ENCODE measurements at places on chromosomes 12 and 14.
A peak's percentile ranks its signal among the peaks of the same experiment; 100 is the strongest.

GRCh38 chr12:52945389-52946232 is 3.3 kb upstream of the KRT18 start:
- DNase-seq, result peak; percentile 48

DNA sequence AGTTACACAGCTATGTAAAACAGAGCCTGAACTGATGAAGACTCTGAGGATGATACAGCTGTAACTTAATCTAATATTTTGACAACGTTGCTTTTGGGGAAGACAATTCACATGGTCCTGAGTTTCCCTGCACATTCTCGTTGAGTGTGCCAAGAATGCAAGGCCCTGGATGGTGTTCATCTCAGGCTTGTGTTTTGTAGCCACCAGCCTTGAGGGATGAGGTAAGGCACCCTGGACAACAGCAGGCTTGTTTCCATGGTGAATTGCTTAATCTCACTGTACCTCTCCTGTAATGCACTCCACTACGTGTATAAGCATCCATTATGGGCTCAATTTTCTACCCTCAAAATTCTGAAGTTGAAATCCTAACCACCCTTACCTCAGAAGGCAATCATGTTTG is 2.1 kb downstream of the CATSPERB start:
- DNase-seq, result no peak

DNA sequence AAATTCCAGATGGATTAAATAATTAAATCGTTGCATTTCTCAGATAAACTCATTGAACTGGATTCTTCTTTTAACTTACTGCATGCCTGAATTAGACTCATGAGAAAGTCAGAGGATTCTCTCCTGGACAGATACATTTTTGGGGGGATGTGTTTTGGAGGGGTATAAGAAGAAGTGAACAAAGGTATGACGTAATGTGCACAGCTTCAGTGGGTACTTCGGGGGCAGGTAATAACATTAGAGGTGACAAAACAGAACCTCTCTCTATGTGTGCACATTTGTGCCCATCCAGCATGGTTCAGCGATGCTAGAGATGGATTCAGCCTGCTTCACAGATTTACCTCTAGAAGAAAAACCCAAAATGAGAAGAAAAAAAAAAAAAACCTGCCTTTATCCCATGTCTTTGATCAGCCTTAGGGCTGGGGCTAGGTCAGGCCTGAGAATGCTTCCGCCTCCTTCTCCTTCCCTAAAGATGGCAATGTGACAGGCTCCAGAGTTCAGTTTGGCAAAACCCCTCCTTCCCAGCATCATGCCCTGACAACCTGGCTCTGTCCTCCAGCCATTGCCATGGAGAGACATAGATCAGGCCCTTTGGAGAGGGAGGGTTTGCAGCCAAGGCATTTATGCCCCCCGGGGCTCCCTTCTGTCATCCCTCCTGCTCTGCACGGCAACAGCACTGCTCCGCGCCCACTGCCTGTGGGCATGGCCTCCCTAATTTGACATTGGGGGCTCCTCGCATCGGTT is 166.7 kb downstream of the KCNA5 start:
- DNase-seq, result no peak

DNA sequence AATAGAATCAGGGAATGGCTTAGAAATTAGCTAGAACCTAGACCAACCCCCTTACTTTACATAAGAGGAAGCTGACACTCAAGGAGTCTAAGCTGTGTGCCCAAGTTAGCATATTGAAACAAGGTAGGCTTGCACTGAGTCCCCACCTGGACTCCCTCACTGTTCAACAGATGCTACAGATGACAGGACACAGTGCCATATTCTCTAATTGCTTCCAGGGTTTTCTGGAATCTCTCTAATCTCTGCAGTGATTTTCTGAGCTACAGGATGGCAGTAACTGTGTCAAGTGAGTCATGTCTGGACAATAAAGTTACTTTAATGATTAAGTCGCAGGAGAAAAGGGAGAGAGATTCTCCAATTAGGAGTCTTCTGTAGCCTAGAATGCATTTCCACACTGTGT is 35.8 kb downstream of the AKAP6 start:
- no peak for DNase-seq

DNA sequence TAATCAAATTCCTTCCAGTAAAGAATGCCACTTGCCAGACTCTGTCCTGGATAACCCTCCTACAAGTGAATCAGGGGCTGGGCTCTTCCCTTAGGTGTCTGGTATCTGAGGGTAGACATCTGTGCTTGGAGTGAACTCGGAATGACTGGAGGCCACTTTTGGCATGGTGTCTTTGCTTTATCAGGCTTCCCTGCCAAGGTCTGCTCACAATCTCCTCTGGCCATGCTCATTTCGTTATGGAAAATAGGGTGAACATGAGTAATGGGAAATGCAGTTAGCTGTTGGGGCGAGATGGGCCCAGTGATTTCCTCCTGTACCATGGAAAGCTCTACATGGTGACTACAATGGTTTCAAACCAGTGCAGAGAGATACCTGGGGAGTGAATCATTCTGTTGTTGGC is 212.9 kb downstream of the NRXN3 start:
- DNase-seq, result peak; percentile 19

DNA sequence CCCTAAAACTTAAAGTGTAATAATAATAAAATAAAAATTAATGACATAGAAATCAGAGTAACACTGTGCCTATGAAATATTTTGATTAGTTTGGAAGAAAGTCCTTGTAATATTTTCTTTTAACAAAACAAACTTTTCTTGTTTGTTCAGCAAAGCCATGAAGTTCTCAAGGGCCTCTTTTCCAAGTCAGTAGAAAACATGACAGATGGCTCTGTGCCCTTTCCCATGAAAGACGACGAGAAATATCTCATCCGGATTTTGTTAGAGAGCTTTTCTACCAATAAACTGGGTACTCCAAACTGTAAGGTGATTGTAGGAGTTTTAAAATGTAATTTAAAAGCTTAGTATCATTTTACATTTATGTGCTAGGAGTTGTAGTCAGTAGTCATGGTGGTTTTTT is 54.5 kb upstream of the ASPG start:
- DNase-seq, result no peak

DNA sequence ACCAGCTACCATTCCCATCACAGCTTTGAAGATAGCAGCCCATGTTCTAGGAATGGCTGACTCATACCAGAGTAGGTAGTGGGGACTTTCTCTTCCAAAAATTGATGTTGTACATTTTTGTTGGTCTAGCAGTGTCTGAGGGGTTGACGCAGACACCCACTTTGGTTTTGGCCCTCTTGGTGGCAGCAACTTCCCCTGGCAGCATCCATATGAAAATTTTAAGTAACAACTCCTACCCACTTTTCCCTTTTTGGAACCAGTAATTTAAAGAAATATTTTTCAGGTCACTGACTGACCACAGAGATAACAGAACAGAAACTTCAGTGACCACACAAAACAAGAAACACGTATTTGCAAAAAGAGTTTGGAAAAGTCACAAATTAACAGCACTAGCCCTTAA is 162.0 kb upstream of the TMCC3 start:
- DNase-seq, result no peak

DNA sequence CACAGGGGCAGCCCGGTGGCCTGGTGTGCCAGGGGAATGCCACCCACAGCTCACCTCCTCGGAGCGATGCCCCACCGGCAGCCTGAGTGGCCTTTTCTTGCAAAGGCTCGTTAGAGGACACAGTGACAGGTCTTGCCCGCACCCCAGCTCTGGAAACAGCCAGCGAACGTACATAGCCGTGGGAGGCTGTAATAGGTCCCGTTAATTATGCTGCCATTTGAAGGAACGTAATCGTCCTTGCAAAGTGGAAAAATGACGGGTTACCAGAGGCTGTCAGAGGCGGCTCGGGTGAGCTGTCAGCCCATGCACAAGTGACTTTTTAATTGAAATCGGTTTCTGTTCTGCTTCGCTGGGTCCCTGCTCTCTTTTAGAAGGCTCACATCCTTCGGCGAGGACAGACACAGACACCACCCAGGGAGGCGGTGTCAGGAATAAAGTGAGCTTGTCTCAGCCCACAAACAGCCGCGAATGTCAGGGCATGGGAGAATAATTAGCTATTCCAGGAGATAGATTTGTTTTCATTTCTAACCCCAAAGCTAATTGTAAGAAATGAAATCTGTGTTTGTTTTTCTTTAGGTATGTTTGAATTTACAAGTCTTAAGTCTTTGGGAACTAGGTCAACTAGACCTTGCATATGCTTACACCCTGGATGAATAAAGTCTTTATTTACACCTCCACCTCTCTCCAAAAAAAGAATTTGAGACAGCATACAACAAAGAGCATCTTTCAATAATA is 77.2 kb upstream of the RFLNA start:
- DNase-seq, result no peak

DNA sequence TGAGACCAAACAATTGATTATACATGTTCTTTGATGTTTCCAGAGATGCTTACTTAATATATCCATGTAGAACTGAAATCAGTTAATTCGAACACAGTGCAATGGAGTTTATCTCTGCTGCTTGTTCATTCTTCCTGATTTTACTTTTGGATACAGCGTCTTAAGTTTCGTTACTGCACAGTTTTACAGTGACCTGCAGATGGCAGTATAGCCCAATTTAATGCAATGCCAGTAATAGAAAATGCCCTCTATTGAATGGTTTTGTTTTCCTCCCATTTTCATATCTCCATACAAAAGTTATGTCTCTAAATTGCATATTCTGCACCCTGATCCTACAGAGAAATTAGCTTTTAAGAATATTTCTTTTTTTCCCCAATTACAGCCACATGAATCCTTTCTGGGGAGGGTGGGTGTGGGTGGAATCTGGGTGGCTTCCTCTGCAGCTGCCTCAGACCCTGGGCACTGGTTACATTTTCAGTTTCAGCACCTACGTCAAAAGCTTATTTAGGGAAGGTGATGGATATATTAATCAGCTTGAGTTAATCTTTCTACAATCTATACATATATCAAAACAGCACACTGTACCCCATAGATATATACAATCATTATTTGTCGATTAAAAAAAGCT is 101.1 kb upstream of the DCD start:
- peak; percentile 56 for DNase-seq

- peak; percentile 88 for DNase-seq
These were observed 92.1 kb downstream of the NINJ2 start for GRCh38 chr12:570921-571794.

- DNase-seq, result peak; percentile 73
These were observed 17.0 kb downstream of the VCPKMT start for GRCh38 chr14:50099335-50099734.

GRCh38 chr14:95713596-95714371 is at the start of gene TCL1A:
TCL1A (minus strand) TSS chr14:95714125; CDS start chr14:95714066, 59 bp downstream.
- no peak for DNase-seq

GRCh38 chr12:69404851-69405565 is 45.5 kb downstream of the YEATS4 start:
- DNase-seq, result no peak

GRCh38 chr12:4201333-4202100 is 72.0 kb upstream of the CCND2 start:
- no peak for DNase-seq

DNA sequence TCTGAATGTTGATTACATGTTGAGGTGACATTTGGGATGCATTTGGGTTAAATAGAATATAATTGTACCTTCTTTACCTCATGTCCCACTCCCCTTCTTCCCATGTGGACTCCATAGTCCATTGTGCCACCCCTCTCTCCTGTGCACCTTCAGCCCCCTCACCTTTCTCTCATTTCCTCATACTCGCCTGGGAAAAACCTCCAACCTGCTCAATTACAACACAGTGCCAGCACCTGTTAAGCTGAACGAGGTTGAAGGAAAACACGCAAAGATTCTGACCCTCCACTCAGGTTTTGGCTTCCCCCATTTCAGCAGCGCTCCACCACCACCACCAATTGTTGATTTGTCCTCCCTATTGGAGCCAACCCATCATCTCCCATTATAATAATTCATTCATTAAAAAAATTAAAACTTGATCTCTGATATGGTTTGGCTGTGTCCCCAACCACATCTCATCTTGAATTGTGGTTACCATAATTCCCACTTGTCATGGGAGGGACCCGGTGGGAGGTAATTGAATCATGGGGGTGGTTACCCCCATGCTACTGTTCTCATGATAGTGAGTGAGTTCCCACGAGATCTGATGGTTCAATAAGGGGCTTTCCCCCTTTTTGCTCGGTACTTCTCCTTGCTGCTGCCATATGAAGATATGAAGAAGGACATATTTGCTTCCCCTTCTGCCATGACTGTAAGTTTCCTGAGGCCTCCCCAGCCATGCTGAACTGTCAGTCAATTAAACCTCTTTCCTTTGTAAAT is 33.7 kb upstream of the PPP2R5C start:
- DNase-seq, result no peak

- DNase-seq, result no peak
These were observed 236.2 kb downstream of the SLC41A2 start for GRCh38 chr12:104721936-104722335.

DNA sequence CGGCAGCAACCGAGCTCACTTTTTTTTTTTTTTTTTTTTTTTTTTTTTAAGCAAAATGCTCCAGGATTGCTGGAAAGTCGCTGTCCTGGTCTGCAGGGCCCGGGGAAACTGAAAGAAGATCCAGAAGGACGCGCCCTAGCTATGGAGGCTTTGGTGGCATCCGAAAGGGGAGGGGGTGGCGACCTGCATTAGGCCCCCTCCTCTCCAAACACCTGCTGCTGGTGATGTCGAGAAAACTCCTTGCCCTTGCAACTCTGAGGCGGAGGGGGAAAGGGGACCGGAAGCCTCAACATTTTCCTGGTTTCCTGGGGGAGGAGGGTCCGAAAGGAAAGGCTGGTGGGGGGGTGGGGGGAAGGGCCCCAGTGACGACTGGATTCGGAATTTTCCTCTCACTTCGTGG is 421.1 kb downstream of the VRK1 start:
- DNase-seq, result no peak

DNA sequence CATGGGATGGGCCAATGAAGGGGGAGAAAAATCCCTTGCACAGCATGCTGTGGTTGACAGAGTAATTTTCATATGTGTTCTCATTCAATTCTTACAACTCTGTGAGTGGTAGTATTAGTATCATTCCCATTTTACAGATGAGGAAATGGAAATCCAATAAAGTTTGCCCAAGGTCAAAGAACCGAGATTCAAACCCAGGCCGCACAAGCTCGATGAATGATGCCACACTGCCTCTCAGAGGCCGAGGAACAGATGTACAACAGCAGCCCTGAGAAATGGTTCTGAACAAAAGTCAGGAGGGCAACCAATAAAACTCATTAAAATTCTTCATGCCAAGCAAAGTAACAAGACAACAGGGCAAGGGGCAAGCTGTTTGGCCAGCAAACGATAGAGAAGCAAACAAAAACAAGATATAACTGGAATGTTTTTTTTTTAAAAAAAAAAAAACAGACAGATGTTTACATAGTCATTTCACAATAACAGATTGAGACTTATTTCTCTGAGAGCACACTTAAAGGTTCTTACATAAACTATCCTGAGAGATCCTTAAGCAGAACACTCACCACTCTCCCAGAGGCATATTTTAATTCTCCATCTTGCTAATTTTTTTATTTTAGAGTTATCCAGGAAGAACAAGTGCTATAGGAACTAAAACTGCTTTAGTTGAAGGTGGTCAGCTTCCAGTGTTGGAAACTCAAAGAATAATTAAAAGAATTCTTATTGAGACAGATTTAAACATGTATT is 85.8 kb downstream of the EXOC5 start:
- peak; percentile 13 for DNase-seq

Measured in bronchial epithelial cell (primary cell).